ENCODE measurements at places on chromosomes 3 and 15.

GRCh38 chr3:17013050-17013449, 128.3 kb downstream of the PLCL2 start:
- DNase-seq = no peak

DNA sequence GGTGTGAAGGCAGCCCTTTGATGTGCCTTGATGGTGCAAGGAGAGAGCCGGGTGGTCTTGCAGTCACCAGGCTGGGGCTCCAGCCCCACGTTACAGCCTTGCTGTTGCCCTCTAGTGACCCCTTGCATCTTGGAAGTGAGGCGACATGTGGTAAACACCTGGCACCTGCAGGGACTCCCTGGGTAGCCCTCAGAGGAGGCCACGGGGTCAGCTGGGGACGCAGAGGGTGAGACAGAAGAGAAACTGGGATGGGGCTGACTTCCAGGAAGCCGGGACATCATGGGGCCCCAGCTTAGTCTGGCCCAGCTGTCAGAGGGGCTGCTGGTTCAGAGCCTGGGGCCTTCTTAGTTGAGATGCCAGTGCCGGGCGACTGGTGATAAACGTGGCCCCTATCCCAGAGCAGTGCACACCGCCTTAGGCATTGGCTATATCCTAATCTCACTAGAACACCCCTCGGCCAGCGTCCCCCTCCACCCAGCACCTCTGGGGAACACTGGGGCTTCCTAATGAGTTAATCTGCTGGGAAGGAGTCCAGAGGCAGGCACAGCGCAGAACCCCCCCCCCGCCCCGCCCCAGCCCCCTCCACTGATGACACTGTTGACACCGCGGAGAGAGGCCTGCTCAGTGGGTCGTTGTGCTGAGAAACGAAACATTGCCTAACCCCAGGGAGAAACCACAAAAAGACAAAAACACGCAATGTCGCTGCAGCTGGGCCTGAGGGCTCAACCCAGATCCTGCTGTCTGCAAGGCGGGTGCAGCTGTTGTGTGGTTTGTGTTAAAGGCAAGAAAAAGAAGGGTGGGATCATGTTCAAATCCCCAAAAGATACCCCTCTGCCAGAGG, 60.5 kb upstream of the KLF13 start:
- DNase-seq = no peak

DNA sequence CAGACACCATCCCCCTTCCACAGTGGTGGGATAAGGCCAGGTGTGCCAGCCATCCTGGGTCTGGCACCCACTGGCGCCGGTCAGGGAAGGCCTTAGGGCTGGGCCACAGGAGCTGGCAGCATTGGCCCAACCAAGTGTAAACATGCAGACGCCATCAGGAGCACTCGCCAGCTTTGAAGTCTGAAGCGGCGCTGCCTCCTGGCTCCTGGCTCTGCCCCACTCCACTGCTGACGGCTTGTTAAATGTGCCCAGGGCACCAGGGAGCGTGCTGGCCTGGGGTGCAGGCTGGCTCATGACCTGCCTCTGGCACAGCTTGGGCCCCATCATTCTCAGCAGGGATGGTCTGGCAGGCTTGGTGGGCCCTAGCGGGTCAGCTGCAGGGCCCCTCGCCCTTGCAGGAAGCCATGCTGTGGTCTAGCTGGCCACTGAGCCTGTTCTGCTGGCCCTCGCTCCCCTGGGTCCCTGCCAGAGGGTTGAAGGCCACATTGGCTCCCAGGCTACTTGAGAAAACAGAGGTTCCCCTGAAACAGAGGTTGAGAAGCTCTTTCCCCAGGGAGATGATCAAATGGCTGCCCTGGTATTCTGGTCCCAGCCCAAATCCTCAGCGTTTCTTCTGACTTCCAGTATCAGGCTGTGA, 116.6 kb downstream of the DNAJB8 start:
- DNase-seq = no peak

- DNase-seq = no peak
Observed at GRCh38 chr3:45690336-45691035, 1.3 kb downstream of the SACM1L start.

DNA sequence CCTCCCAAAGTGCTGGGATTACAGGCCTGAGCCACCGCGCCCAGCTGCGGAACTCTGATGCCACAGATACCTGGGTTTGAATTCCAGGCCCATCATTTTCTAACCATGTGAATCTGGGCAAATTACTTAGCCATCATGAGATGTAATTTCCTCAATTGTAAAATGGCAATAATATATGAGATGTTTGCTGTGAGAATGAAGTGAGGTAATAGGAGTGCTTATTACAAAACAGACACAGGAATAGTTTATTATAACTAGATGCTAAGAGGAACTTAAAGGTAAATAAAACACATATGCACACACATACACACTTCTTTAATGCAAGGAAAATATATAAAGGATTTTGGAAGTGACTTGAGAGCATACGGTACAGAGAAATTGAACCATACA, 64.7 kb upstream of the TNIK start:
- DNase-seq = no peak

DNA sequence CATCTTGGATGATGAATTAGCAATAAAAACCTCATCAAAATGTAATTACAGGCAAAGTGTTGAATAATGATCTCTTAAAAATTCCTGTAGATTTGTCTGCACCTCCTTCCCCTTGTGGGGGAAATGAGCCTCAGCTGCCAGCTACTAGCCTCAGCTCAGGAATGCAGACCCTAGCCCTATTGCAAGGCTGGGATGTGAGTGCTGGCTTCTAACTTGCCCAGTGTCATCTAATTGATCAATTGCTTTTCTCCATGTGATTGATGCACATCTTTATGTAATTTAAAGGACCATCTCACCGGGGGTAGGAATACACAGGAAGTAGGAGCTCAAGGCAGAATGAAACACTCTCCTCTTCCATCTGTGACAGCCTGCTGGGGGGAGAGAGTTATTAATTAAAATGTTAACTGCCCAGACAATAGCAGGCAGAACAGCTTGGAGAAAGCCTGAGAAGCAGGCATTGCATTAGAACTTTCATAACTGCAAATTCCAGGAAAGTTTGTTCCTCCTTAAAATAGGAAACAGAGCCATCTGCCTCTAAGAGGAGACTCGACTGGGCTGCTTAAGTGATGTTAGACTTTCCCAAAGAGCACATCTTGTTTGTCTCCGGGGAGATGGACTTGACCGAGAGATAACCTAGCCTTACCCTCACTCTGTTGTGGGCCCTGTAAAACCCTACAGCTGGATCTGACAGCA, 69.6 kb downstream of the LRTM1 start:
- no peak for DNase-seq

GRCh38 chr15:47184908-47185801, 532.1 kb upstream of the SEMA6D start:
- DNase-seq = peak; percentile 8

DNA sequence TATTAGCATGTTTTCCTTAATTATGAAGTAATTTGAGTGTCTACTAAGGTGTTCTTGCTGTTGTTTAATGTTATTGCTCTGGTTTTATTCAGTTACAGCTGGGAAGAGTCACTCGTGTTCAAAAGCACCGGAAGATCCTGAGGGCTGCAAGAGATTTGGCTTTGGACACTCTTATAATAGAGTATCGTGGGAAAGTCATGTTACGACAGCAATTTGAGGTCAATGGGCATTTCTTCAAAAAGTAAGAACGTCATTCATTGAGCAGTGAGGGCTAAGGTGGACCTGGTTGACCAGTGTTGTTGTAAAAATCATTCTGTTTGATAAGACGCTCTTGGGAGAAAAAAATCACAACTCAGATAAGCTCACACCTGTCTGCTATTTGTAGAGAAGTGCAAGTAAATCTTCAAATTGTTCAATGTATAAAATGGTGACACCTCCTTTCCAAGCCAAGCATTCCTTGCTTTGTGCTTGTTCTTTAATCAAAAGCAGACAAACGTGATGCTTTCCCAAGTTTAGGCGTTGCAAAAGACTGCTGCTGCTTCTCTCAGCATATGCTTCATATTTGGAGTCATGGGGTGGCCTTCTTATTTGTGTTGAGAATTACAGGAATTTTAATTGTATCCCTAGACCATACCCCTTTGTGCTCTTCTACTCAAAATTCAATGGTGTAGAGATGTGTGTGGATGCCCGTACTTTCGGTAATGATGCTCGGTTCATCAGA, 44.2 kb downstream of the SETD5 start:
- DNase-seq = no peak

GRCh38 chr3:112403103-112403502, 70.1 kb downstream of the CD200 start:
- no peak for DNase-seq

GRCh38 chr15:36757189-36757814, 177.9 kb downstream of the CDIN1 start:
- no peak for DNase-seq

- DNase-seq = no peak
Observed at GRCh38 chr15:90337256-90337655, 14.8 kb upstream of the ZNF774 start.

GRCh38 chr15:88646088-88646405, 7.2 kb downstream of the ISG20 start:
- no peak for DNase-seq

GRCh38 chr3:43742920-43743319, 52.2 kb downstream of the ABHD5 start:
- no peak for DNase-seq

GRCh38 chr3:143736205-143736997, 111.9 kb downstream of the SLC9A9 start:
- DNase-seq = no peak

GRCh38 chr3:45367453-45367871, 20.9 kb upstream of the LARS2 start:
- DNase-seq = no peak

DNA sequence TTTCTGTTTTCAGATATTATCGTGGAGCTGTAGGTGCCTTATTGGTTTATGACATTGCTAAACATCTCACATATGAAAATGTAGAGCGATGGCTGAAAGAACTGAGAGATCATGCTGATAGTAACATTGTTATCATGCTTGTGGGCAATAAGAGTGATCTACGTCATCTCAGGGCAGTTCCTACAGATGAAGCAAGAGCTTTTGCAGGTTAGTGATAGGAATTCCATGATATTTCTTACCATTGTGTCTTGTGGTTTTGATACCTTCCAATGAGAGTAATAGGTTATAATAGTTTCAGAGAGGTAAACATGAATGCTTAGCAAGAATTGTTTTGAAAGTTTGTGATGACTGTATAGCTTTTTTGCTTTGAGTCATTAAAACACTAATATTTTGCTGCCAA, 8.5 kb downstream of the RAB11A start:
- no peak for DNase-seq

DNA sequence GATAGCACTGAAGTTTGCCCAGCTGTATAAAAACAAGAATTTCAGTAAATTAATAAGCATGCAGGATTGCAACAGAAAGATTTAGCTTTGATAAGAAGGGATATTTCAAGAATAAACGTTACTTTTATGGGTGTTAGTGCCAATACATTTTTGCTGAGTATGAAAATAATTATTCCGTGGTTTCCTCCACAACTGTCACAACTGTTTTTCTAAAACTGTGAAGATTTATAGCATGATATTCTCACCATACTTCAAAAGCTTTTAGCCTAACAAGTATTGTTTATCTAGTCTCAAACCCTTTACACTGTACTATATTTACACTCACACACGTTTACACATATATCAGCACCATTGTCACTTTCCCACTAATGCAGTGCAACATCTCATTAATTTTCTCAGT, 200.5 kb downstream of the TPRG1 start:
- DNase-seq = no peak

GRCh38 chr3:183799461-183799860, 25.9 kb downstream of the MAP6D1 start:
- no peak for DNase-seq

GRCh38 chr3:139838269-139838957, 96.6 kb upstream of the CLSTN2 start:
- no peak for DNase-seq

- no peak for DNase-seq
Observed at GRCh38 chr15:90004671-90005070, 3.5 kb downstream of the ZNF710 start.

- DNase-seq = no peak
Observed at GRCh38 chr15:90351479-90352106, 491 bp upstream of the ZNF774 start.

DNA sequence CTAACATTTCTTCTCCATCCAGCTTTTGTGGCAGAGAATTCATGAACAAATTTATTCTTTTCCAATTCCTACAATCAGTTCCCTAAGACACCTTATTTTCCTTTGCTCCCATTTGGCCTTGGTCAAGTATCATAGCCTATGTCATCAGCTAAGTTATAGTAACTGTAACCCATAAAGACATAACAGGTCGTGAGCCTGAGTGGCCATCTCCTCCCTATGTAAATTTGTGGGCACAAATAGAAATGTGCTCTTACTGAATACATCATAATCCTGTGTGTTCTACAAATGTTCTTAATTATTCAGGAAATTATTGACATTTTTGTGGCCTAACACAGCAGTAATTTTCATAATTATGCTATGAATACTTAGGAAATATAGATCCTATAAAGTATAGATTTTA, 108.9 kb upstream of the ZNF717 start:
- DNase-seq = no peak

DNA sequence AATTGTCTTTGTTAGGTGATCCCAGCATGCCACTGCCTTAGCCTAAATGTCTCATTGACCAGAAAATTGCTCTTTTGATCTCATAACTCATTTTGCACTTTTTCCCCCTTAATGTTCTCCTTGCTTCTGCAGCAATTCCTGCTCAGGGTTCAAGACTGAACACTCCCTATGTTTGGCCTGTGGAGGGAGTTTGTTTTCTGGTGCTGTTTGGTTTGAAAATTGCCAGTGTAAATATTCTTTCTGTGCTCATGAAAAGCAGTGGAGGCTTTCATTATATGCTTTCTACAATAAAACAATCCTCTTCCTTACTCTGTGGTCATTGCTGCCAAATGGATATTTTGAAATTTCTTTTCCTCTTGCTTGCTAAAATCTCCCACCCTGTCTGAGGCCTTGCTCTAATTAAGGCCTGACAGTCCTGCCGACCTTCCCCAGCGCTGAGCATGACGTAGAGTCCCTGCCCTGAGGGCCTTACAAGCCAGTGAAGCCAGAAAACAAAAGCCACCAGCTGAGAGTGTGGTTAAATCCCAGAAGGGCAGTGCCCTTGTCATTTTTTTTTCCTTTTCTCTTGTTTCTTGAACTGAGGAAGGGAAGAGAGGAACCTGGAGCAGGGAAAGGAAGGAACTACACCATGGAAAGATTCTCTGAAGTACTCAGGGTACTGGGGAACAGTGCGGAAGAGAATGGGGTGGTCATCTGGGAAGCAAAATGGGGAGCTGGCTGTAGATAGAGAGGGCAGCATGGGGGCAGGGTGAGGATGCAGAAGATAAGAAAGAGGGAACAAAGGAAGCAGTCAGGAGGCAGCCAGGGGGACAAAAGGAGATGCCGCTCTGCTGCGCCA, 24.8 kb downstream of the ZBTB38 start:
- DNase-seq = no peak

Measured in endothelial cell (in vitro differentiated cells).